ENCODE measurements at places on chromosomes 7 and 10. TPM values are rescaled to one million over a fixed set of nuclear protein-coding genes. Genes with fewer than 3 reads are reported as not detected.

DNA sequence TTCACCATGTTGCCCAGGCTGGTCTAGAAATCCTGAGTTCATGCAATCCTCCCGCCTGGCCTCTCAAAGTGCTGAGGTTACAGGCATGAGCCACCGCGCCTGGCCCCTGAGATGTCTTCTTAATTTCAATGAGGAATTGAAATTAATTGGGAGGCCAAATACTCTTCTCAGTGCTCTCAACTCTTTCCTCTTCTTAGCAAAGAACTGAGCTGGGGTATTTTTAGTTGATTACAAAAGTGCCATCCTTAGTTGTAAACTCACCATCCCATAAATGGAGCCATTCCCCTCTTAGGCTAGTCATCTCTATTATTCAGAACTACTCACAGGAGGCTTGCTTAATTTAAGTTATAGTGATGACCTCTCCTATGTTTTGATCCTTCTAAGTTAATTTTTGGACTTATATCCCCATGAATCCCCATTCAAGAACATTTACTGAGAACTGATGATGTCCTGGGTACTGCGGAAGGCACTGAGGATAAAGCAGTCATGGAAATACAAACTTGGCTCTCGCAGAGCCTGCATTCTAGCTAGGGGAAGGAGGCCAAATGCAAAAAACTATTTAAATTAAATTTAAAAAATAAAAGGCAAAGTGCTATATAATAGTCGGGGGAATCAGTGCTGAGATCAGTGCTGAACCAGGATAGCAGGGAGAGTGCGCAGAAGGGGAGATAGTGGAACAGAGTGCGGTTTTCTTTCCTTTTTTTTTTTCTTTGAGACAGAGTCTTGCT lies 145.3 kb downstream of the SFMBT2 start:
- no peak overlapping the region for H3K27ac ChIP-seq
- DNase-seq: no peak
- peaks cover 18% of the 10 kb centered on the region for H3K36me3 ChIP-seq
- peaks cover 6% of the 10 kb centered on the region for H3K4me1 ChIP-seq
- H3K27me3 ChIP-seq: no peaks in the 10 kb centered on the region

GRCh38 chr10:93063144-93063976 lies 2.8 kb downstream of the CYP26C1 start:
- peaks cover 3% of the 10 kb centered on the region for H3K27me3 ChIP-seq
- no peak overlapping the region for H3K27ac ChIP-seq
- H3K36me3 ChIP-seq: no peaks in the 10 kb centered on the region
- H3K4me1 ChIP-seq: peaks cover 13% of the 10 kb centered on the region
- no peak for DNase-seq

- H3K36me3 ChIP-seq: no peaks in the 10 kb centered on the region
- H3K4me1 ChIP-seq: no peaks in the 10 kb centered on the region
- no peaks in the 10 kb centered on the region for H3K27me3 ChIP-seq
- H3K27ac ChIP-seq: no peak overlapping the region
These were observed 489.1 kb downstream of the SUGCT start for GRCh38 chr7:40623863-40624262.

GRCh38 chr7:42893346-42894240 lies 18.3 kb downstream of the C7orf25 start:
- H3K36me3 ChIP-seq: no peaks in the 10 kb centered on the region
- no peak overlapping the region for H3K4me3 ChIP-seq
- H3K27me3 ChIP-seq: no peaks in the 10 kb centered on the region
- no peaks in the 10 kb centered on the region for H3K4me1 ChIP-seq

GRCh38 chr10:113369365-113369694 lies 183.5 kb upstream of the HABP2 start:
- H3K4me1 ChIP-seq: no peaks in the 10 kb centered on the region
- no peak for DNase-seq
- H3K4me3 ChIP-seq: no peak overlapping the region
- no peak overlapping the region for H3K27ac ChIP-seq
- no peaks in the 10 kb centered on the region for H3K36me3 ChIP-seq

- no peaks in the 10 kb centered on the region for H3K36me3 ChIP-seq
- no peak for DNase-seq
- peak overlapping the region; percentile 42 for H3K27ac ChIP-seq
- H3K4me3 ChIP-seq: no peak overlapping the region
- H3K4me1 ChIP-seq: peaks cover 15% of the 10 kb centered on the region
These were observed 16.2 kb upstream of the DLD start for GRCh38 chr7:107874605-107875446.

- no peaks in the 10 kb centered on the region for H3K36me3 ChIP-seq
- H3K4me3 ChIP-seq: no peak overlapping the region
- no peaks in the 10 kb centered on the region for H3K27me3 ChIP-seq
These were observed 3.3 kb downstream of the SKAP2 start for GRCh38 chr7:26861050-26861449.

DNA sequence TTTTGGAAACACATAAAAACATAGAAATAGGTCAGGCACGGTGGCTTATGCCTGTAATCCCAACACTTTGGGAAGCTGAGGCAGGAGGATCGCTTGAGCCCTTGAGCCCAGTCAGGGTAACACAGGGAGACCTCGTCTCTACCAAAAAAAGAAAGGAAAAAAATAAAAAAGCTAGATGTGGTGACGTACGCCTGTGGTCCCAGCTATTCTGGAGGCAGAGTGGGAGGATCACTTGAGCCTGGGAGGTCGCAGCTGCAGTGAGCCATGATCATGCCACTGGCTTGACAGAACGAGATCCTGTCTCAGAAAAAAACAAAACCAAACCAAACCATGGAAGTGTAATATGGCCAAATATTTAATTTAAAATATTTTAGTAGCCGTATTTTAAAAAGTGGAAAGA lies 55.6 kb downstream of the MCU start:
- H3K36me3 ChIP-seq: no peaks in the 10 kb centered on the region
- DNase-seq: no peak
- no peak overlapping the region for H3K4me3 ChIP-seq

DNA sequence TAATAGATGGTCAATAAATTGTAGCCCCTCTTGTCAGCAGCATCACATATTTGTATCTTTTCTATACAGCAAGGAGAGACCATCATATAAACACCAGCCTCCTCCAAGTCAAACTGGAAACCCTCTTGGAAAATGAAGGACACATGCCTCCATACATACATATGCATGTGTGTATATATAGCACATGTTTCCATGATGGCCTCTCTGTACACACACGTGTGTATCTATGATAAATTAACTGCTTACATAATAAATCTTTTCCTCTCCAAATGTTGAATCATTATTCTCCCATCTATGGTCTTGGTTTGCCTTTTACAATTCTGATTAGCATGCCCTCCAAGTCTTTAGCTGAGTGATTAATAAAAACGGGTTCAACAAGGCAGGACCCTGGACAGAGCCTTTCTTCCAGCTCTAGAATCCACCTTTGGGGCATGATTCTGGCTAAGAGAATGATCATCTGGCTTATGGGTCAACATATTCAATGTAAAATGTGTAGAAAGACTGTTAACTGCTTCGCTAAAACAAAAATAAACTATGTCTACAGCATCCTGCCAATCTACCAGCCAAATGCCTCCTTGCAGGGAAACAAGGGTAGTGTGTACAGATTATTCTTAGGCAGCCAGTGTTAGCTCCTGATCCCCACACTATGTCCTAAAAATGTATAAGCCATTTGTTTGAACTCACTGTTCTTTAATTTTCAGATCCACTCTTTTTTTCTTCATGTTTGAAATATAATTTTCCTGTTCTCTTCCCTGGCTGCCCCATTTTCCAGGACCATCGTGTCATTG lies 70.0 kb downstream of the CRTAC1 start:
- no peak overlapping the region for H3K4me3 ChIP-seq
- H3K36me3 ChIP-seq: no peaks in the 10 kb centered on the region
- H3K4me1 ChIP-seq: no peaks in the 10 kb centered on the region
- H3K27me3 ChIP-seq: no peaks in the 10 kb centered on the region

GRCh38 chr10:1643161-1643907 lies 94.0 kb downstream of the ADARB2 start:
- no peaks in the 10 kb centered on the region for H3K36me3 ChIP-seq
- no peak overlapping the region for H3K4me3 ChIP-seq
- H3K27me3 ChIP-seq: no peaks in the 10 kb centered on the region
- no peaks in the 10 kb centered on the region for H3K4me1 ChIP-seq
- H3K27ac ChIP-seq: no peak overlapping the region

DNA sequence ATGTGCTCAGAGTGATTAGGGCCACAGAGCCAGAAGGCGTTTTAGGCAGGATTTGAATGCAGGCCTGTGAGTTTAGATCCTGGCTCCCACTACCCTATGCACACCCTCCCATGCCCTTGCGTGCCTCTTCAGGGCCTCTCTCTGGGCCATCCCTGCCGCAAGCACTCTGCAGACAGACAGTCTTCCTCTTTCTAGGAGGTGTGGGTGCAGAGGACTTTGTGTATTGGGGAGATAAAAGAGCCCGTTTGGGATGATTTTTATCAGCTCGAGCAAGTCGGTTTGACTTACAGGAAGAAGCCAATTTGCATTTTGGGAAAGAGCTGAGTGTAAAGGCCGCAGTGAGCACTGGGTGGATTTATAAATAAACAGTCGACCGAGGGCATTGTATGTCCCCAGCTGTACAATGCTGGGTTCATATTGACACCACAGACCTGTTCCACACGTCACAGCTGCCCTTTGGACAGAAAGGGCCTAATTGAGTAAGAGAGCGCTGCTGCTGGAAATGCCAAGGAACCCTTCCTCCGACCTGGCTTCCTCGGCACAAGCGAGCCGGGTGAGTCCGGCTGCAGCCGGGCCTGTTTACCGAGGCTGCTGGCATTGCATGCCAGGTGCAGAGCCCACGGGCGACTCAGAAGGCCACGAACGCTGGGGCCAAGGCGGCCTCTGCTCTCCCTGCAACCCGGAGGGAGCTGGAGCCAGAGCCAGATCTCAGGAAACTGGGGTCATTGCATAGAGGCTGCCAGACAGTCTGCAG lies 25.1 kb downstream of the ZMIZ1 start:
- peaks cover 12% of the 10 kb centered on the region for H3K4me1 ChIP-seq
- H3K4me3 ChIP-seq: no peak overlapping the region
- no peak for DNase-seq
- no peaks in the 10 kb centered on the region for H3K27me3 ChIP-seq
- no peaks in the 10 kb centered on the region for H3K36me3 ChIP-seq

DNA sequence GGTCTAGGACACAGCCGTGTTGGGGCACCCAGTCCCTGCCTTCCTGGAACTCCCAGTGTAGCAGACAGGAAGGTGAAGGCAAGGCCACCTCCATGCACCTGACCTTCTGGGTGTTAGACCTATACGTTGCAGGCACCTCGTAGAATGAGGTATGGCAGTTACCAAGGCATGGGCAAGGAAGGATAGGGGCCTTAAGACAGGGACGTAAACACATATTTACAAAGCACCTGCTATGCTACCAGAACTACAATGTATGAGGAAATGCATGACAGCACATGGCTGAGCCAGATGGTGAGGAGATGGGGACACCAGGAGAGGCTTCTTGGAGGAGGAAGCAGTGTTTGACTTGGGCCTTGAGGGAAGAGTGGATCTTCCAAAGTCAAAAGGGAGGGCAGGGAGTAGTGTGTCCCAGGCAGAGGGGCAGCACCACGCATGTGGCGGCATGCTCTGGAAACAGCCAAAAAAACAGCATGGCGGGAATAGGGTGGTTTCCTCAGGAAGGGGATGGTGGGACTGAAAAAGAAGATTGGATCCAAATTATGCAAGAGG lies 231.2 kb downstream of the FANK1 start:
- no peak for DNase-seq
- H3K27me3 ChIP-seq: no peaks in the 10 kb centered on the region
- no peak overlapping the region for H3K4me3 ChIP-seq

GRCh38 chr10:86632009-86632800 lies 22.1 kb upstream of the OPN4 start:
- H3K4me3 ChIP-seq: no peak overlapping the region
- H3K27me3 ChIP-seq: no peaks in the 10 kb centered on the region
- no peak overlapping the region for H3K27ac ChIP-seq
- H3K4me1 ChIP-seq: no peaks in the 10 kb centered on the region

GRCh38 chr10:43867667-43868565 lies 219.2 kb upstream of the ZNF32 start:
- H3K27ac ChIP-seq: no peak overlapping the region
- no peaks in the 10 kb centered on the region for H3K27me3 ChIP-seq
- no peaks in the 10 kb centered on the region for H3K36me3 ChIP-seq
- no peak overlapping the region for H3K4me3 ChIP-seq

DNA sequence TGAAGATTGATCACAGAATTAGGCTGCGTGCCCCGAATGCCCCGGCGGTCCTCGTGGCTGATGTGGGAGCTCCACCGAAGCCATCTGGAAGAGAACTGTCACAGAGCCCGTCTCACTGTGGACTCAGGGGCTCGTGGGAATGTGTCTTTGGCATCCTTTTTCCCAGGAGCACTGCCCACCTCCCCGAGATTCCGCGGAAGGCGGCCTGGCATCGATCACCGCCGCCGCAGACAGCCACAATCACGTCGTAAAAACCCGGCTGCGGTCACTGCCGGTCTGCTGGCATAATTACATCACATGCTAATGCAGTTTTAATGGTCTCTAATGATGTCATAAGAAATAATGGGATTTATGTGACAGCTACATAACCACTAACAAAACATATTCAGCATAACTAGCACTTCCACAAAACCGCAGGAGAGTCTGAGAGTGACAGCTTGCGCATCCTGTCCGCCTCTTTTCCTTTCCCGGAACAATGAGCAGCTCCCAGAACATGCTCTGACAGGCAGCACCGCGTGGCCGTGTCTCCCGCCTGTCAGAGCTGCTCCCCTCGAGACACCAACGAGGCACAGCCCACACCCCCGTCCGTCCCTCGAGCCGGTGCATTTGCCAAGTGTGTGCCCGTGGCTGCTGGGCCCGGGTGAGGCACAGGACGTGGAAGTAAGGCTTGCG lies 490.0 kb downstream of the PTPRN2 start:
- H3K4me3 ChIP-seq: no peak overlapping the region
- DNase-seq: no peak
- H3K27ac ChIP-seq: no peak overlapping the region
- no peaks in the 10 kb centered on the region for H3K27me3 ChIP-seq

- H3K4me3 ChIP-seq: no peak overlapping the region
- no peak overlapping the region for H3K27ac ChIP-seq
- no peaks in the 10 kb centered on the region for H3K36me3 ChIP-seq
These were observed 60.0 kb upstream of the LRGUK start for GRCh38 chr7:134067164-134067563.

DNA sequence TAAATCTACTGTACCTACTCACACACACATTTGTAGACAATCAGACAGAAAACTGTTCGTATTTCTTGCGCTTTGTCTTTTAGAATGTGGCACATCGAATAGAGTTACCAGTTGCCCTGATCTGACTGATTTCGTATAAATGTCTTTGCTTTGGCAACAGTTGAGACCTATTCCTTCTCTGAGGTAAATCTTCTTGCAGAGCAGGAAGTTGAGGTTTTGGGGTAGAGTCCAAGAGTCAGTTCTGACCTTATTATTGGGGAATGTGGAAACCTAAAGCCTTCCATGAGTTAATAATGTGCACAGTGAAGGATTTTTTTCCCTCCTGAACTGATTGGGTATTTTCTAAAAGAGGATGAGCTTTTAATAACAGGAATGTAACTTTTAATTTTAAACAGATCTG lies 135.3 kb downstream of the KIAA1217 start:
- H3K36me3 ChIP-seq: no peaks in the 10 kb centered on the region
- H3K4me3 ChIP-seq: no peak overlapping the region
- H3K27me3 ChIP-seq: no peaks in the 10 kb centered on the region
- H3K4me1 ChIP-seq: no peaks in the 10 kb centered on the region
- DNase-seq: no peak

Gene SFXN2
- 11.4 TPM for polyA plus RNA-seq

Gene GPR26
- not detected for polyA plus RNA-seq

Gene BTBD16
- not detected for polyA plus RNA-seq

Gene FHIP2A
- 6.1 TPM for polyA plus RNA-seq

Gene NME8
- not detected for polyA plus RNA-seq

Gene POP7
- 56.4 TPM for polyA plus RNA-seq

Gene ARF5
- polyA plus RNA-seq: 144 TPM
